ENCODE measurements at places on chromosomes 13 and 19.

DNA sequence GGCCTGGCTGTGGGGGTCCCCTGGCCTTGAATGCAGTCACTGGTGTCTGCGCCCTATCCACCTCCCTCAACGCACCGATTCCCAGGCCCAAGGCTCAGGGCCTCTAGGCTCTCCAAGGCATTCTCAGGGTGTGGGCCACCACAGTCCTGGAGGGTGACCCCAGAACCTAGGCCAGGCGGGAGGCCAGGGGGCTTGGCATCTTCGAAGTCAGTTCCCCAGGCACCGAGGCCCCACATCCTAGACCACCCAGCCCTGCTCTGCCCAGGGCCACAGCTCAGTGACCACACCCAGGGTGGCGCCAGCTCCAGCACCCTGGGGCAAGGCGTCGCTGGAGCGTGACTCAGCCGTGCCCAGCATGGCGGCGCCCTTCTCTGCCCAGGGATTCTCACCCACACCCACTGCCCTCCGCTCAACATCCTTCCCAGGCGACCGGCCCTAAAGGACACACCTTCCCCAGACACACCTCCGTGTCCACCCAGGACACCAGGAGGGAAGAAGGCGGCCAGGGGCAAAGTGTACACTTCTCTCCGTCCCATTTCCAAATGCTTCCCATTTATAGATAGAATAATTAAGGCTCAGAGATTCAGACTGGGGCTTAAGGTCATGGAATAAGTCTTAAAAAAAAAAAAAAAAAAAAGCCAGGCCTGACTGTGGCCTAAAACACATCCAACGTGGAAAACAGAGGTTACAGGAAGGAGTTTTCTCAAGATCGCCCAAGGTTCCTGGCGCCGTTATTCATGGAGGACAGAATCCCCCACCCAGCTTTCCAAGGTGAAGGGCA lies 36.4 kb upstream of the NANOS3 start:
- ATAC-seq = peak; percentile 16

DNA sequence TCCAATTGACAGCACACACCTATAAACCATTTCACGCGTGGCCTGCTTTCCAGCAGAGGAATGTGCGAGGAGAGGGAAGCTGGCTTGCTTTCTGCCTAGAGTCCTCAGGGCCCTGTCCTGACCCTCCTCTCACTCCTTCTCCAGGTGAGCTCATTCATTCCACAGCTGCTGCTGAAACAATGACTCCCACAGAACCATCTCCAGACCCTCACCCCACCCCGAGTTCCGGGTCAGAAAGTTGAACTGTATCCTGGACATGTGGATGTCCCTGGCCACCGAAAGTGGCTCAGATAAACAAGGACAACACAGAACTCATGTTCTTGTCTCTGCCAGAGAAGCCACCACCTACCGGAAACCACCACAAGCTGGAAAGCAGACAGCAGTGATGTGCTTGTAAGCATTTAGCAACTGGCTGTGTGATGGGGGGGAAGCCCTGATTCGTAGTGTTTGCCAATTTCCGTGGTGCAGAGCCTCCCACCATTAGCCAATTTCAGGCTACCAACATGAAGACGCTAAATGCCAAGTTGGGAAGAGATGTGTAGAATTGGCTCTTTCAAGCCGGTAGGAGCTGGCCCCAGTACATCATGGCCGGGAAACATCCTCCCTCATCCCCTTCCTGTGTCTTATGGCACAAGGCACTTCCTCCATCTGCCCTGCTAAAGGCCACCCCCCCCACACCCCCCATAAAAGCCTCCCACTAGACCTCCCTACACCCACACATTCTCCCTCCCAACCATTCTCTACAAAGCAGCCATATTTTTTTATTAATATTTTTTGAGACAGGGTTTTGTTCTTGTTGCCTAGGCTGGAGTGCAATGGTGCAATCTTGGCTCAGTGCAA lies 5.0 kb downstream of the SYCE2 start:
- no peak for ATAC-seq

DNA sequence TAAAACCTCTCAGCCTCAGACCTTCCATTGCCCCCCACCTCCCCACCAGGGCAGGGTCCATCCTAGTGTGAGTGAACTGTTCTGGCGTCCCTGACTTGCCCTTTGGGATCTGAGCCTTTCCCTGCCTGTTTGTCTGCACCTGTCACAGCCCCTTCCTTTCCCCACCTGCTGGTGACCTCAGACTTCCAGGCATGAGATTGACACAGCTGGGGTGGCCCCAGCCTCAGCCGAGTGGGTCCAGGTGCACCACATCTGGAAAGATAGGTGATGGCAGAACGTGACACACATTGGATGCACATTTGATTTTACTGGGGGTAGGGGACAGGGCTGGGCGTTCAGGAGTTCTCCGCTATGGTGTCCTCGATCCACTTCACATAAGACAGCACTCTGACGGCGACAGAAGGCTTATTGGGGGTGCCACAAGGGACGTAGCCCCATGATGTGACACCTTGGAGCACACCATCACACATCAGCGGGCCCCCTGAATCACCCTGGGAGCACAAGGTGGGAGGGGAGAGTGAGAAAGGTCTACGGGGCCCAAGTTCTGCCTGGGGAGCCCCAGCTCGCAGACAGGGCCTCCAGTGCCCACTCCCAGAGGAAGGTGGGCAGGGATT lies 4.6 kb downstream of the KLK1 start:
- ATAC-seq = no peak

DNA sequence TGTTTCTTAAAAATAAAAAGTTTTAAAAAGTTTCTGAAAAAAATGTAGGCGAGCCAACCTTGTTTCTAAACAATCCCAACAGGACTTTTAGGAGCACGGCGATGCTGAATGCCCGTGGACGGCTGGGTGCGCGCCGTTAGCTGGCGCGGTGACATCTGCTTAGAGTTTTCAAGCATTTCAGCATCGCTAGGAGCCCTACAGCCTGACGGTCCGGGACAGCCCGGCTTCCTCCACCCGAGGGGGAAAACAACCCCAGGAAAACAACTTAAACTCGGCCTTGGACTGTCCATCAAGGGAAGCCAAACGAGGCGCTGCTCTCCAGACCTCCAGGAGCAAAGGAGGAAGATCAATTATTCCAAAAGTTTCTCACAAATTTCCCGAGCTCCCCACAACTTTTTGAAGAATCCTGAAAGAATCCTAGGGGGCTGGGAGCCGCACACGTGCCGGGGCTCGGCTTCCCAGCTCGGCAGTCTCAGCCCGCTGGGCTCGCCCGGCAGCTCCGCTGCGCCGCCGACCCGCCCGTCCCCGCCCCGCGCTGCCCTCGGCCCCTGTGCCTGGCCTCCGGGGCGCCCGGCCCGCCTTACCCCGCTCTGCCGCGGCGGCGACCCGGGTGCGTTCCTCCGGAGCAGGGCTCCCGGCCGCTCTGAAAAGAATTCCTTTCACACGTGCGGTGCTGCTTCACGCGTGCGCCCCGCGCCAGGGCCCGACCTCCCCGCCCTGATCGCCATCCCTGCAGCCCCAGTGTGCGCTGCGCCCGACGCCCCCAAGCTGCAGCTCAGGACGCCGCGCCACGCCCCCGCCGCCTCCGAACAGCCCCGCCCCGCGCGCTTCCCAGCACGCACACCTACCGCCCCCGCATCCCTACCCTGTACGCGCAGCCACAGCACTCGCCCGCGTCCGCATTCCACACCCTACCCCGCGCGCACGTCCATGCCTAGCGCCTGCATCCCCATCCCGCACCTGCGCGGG lies at the start of gene GJA3:
Gene GJA3 (minus strand): TSS at position 747 of the 969 bp plus-strand sequence. CDS start 17,764 bp downstream, outside the sequence.
- ATAC-seq = peak; percentile 51

DNA sequence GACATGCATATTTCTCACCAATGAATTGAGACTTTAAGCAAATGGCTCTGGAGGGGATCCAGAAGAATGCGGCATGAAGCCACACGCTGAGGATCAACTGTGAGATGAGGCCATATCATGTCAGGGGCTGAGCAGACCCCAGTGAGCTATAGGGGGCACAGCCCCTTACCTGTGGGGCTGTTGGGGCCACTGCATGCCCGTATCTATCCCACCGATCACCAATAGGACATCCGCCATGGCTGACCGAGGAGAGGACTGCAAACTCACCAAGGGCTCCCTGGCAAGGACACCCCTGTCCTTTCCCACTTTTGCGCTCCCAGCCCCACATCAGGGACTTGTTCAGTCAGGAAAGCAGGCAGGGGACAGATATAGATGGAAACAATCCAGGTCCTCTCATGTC lies 78.0 kb downstream of the SERP2 start:
- ATAC-seq = no peak

- no peak for ATAC-seq
Observed at GRCh38 chr13:20331419-20331818, 99.3 kb upstream of the GJB6 start.

GRCh38 chr13:30333616-30334015 lies 26.3 kb upstream of the KATNAL1 start:
- ATAC-seq = no peak

- no peak for ATAC-seq
Observed at GRCh38 chr13:39684531-39685137, 29.2 kb downstream of the COG6 start.

DNA sequence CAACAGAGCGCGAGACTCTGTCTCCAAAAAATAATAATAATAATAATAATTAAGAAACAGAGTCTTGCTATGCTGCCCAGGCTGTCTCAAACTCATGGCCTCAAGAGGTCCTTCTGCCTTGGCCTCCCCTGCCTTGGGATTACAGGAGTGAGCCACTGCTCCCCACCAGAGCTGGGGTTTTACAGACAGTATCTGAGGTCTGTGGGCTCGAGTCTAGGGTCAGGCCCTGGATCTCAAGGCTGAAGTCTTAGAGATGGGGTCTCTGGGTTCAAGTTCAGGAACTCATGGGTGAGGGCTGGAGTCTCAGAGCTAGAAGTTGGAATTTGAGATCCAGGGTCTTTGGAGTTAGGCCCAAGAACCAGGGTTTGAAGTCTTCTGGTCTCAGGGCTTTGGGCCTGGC lies 3.5 kb downstream of the IL11 start:
- ATAC-seq = no peak

DNA sequence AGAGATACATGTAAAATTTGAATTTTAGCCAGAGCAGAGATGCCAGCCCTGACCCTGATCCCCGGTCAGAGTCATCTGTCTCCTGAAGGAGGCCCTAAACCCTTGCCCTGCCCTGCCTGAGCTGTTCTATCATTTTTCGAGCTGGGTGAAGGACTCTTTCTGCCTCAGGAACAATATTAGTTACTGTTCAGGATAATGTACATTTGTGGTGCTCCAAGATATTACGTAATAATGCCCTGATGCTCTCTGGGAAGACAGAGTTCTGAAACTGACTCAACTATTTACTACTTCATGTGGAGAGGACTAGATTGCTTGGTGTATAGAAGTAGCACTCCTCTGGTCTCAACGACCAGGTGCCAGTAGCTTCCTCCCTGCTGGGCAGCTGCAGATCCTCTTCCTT lies 37.9 kb upstream of the UBL3 start:
- peak; percentile 57 for ATAC-seq

DNA sequence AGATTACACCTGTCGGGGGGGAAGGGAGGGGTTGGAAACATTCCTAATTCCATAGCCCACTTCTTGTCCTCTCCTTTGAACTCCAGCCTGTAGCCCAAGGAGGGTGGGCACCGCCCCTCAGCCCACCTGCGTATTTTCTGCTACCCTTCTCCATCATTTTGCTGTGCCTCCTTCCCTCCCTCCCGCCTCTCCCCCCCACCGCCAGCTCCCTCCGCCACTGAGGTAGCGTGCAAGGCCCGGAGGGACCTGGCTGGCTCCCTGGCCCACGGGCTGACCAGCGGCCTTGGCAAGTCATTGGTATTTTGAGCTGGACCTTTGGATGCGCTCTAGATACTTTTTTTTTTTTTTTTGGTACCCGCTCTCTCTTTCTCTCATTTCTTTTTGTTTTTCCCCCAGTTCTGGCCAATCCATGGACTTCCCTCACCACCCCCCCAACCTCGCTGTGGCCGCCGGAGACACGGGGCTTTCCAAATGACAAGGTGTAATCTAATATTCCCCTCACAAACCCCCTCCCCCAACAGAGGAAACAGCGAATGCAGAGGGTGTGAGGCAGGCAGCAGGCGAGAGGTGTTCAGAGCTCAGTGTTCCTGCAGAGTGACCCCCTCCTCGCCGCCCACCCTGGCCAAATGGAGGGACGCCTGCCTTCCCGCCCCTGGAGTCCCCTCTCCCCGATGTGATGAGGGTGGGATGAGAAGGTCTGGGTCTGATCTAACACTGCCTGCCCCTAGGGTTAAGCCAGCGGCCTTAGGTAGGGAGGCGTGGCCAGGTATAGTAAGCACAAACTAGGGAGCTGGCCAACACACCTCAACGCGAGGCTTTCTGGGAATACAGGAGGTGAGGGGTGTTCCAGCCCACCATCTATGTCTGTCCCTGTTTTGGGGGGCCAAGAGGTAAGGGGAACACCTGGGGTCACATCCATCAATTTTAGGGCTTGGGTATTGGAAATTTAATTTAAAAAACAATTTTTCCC lies 89.2 kb downstream of the PTPRS start:
- ATAC-seq = no peak

GRCh38 chr19:32373585-32374295 lies 28.3 kb downstream of the ZNF507 start:
- ATAC-seq = peak; percentile 79

GRCh38 chr13:23025864-23026608 lies 154.7 kb upstream of the SGCG start:
- no peak for ATAC-seq

- no peak for ATAC-seq
Observed at GRCh38 chr19:54297759-54298305, 15.1 kb downstream of the LILRA5 start.

- ATAC-seq = no peak
Observed at GRCh38 chr19:4533835-4534424, 1.1 kb downstream of the PLIN5 start.

DNA sequence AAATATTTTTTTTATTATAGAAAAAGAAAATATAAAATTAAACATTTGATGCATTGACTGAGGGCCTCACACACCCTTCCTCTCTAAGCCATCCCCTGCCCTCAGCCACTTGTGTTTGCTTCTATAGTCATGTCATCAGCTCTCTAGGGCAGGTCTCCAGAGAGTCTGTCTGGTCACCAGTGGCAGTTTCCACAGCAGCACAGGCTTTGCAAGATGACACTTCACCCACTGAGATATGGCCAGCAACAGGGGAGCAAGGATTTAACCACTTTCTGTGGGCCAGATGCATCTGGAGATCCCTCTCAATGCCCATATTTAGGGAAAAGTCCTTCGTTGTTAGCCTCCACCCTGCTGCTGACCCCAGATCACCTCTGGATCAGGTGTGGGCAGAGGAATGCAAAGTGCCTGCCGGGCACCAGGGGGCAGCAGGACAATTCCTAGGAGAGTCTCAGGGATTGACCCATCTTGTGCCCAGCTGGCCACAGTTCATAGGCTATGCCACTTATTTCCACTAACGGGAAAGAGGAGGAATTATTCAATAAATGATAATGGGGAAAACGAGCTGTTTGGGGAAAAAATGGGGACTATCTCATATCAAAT lies 4.8 kb downstream of the ABCC4 start:
- ATAC-seq = no peak

DNA sequence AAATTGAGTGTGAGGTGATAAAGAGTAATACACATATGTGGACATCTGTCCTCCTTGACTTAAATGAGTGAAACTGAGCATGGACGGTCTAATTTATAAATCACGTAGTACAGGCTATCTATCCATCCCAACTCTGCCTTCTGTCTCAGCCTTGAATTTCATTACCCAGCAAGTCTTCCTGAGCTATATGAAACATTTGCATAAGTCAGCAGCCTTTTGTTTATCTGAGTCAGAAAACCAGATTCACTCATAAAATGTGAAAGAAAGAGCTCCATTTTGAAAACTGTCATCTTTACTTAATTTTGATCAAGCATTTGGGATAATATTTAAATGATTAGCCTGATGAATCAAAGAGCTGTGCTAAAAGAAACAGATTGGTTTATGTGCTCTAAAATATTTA lies 197.9 kb downstream of the LHFPL6 start:
- ATAC-seq = no peak

- ATAC-seq = no peak
Observed at GRCh38 chr13:57666131-57666953, 34.8 kb downstream of the PCDH17 start.
